Dermis blood vessel endothelial cell (primary cell): ENCODE measurements at places on chromosomes 7 and 10.
A peak's percentile ranks its signal among the peaks of the same experiment; 100 is the strongest.

DNA sequence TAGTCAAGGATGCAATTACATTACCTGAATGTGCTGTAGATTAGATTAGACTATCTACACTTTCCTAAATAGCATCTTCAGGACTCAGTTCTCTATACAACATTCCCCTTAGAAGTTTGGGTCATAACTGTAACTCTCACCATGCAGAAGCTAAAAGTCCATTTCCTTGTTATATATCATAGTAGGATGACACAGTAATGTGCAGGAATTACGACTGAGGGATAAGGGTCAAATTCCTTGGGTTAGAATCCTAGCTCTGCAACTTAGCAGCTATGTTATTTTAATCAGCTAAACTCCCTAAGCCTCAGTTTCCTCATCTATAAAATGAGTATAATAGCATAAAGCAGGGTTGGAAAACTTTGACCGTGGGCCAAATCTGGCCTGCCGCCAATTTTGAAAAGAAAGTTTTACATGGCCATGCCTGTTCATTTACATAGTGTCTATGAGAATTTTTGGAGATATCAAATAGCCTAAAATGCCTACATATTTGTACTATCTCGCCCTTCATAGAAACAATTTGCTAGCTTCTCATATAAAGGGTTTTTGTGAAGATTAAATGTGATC is 14.8 kb downstream of the NRCAM start:
- DNase-seq: no peak

DNA sequence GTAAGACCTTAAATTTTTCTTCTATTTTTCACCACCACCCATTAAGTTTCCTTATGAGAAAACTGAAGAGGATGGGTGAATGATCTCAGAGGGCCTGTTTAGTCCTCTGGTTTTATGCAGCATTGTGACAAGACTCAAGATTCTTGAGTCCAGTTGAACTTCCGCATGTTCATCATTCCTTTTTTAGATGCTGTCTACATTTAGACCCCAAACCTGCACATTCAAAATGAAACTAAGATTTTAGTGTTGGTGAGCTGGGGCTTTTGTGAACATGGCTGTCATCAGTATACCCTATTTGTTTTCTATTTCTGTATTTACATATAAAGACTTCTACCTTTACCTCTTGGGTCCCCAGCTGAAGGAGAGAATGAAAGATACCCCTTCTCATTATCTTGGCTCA is 31.1 kb downstream of the NET1 start:
- DNase-seq: no peak

DNA sequence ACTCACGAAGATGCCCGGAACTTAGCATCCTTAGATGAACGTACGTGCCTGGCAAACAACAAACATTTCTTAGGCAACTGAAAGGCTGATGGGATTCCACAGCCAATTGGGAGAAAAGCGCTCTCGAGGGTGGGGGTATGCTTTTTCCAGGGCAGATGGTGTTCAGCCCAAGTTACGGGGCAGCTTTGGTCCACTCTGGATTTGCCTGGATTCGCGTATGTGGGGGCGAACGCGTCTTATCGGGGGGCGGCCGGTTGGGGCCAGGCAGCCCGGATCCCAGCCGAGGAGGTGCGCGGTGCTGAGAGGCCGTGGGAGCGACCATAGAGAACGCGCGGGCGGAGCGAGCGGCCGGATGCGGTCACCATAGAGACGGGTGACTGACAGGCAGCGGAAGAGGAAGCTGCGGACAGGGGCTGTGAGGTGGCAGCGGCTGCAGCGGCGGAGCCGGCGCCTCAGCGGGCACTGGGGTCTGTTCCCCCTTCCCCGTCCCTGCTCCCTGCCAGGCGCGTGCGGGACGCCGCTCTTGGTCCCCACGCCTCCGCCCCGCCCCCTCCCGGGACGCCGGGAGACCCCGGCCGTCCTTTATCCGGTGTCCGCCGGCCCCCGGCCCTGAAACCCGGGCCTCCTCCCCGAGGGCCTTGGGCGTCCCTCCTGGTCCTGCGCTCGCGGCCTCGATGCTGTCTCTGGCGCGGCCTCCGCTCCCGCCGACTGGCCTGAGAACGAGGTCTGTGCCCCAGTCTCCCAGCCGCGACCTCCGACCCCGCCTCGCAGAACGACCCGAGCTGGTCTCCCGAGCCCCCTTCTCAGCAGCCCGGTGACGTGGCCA is at the start of gene CHPF2:
Gene CHPF2, plus strand, starts transcription at position 393 of the 826 bp plus-strand sequence. CDS start 1,529 bp downstream, outside the sequence.
- peak; percentile 92 for DNase-seq

DNA sequence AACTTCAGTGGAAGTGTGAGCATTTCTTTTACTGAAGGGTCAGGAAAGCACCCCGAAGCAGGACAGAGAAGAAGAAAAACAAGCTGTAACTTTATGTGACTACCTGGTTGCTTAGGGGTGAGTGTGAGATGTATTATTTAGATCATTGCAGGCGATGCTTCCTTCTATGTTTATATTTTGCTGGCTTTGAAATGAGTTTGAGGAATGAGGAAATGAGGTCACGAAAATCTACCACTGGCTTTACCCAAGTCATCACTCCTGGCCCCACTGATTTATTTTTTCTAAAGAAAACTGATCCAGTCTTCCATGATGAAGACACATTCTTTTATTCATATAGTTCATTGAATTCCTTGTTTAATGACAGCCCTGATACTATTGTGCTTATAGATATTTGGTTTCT is 716.6 kb upstream of the FZD8 start:
- no peak for DNase-seq

- no peak for DNase-seq
Measured at GRCh38 chr7:85103357-85103756, 83.5 kb downstream of the SEMA3D start.

DNA sequence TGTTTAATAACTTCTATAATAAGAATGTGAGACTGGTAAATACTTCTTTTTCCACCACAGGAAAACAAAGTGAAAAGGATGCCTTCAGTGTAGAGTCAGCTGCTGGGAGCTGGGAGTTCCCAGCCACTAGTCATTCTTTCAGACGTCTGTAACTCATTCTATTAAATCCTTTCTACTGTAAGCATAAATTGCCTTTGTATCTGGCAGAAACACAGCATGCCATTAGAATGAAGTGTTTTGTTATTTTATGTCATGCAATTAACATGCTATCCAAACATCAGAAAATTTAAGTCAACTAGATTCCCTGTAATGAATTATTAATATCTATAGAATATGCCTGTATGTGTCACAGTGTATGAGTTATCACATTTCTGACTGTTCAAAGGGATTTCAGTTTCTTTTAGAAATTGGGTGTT is 14.3 kb downstream of the BPGM start:
- peak; percentile 55 for DNase-seq

GRCh38 chr10:13991353-13991752 is 339.4 kb downstream of the FRMD4A start:
- peak; percentile 52 for DNase-seq
